ENCODE measurements at places on chromosomes 4 and X. TPM values are rescaled to one million over a fixed set of nuclear protein-coding genes. Genes with fewer than 3 reads are reported as not detected.
A peak's percentile ranks its signal among the peaks of the same experiment; 100 is the strongest.

- no peak for DNase-seq
Measured at GRCh38 chr4:174538876-174539250, 16.6 kb upstream of the HPGD start.

DNA sequence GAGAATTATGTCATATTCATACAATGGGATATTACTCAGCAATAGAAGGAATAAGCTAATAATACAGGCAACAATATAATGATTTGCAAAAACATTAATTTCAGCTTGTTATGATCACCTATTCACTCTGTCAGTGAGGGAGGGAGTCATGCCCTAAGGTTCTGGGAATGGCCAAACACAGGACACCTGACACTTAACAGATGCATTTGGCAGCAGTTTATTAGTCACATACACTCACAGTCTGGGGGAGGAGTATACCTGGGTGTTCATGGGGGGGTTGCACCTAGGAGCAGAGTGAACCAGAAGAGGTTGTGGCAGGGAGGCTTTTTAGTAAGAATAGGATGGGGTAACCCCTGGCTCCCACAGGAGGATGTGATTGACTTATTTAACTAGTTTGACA is 38.3 kb downstream of the SERPINA7 start:
- DNase-seq, result no peak

GRCh38 chrX:102067966-102068723 is 57.3 kb upstream of the TCEAL2 start:
- peak; percentile 0 for DNase-seq

DNA sequence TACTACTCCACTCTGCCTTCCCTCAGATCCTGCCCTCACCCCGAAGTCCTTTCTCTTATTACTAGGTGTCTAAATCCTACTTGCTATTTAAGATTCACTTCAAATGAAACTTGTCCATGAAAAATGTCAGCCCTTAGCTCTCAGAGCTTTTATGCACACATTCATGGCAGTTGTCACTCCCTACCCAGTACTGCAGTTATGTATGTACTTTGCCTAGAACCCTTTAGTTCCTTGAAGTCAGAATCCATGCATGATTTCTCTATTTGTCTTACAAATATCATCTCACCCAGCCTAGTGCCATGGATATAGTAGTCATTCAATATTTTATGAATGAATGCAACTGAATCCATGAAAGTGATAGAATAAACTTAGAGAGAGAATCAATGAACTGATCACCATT is 3.3 kb upstream of the EPGN start:
- no peak for DNase-seq

DNA sequence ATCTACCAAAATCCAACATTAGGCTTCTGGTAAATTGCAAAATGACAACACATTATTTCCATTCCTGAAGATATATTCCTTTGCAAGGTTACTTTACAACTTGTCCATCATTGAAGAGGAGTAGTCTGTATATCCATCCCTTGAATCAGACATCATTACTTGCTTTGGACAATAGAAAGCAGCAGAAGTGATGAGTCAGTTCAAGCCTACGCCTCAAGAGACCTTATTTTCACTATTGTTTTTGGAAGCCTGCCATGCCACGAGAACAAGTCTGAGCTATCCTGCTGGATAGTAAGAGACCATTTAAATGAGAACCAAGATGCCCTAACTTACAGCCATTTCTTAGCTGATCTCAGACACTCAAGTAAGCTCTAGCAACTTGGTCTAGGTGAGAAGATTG is 246.0 kb upstream of the HHIP start:
- DNase-seq, result peak; percentile 92

DNA sequence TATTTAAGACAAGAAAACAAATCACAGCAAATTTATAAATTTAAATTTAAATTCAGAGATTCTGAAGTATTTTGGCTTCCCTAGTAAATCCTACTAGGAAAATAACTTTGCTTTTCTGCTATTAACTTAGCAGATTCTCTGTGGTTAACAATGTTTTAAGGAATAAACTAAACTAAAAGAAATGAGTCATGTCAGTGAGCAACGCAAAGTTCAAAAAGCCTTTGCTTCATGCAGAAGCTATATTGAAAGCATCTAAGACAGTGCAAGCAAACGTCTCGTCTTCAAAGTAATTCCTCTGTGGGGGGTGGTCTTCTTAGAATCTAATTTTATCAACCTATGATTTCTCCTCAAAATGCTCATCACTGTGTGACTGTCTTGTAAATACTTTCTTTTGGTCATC is 30.1 kb downstream of the GABRB1 start:
- peak; percentile 26 for DNase-seq

DNA sequence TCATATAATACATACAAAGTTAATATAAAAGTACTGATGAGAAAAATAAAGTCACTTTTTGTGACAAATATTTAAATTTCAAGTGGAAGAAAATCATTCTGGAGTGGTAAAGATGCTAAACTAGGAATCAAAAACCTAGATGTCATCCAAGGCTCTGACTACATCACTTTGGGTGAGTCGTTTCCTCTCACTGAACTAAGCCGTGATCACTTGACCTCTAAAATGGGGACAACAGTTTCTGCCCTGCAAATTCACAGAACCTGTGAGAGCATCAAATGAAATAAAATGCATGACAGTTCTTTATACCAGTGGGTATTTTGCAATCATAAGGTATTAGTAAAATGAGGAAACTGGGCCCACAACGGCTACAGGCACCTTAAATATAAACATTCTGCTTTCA is 63.8 kb downstream of the PRDM5 start:
- peak; percentile 18 for DNase-seq

DNA sequence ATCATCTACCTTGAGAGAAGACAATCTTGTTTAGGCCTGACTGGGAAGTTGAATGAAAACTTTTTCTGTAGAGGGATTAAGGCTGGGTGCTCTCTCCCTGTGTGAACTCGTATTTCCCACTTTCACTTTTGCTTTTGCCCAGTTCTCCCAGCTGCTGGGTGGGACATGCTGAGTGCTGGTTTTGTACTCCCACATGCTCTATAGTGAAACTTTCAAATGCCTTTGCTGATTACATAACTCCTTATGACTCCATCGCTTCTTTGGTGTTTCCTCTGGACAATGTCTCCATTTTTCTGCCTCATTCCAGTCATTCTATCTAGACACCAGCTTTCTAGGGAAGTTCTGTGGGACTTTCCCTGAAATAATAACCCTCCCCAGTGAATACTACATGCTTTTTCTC is 100.5 kb downstream of the CLNK start:
- DNase-seq, result peak; percentile 21

GRCh38 chrX:17448188-17448587 is 73.2 kb downstream of the NHS start:
- DNase-seq, result no peak

DNA sequence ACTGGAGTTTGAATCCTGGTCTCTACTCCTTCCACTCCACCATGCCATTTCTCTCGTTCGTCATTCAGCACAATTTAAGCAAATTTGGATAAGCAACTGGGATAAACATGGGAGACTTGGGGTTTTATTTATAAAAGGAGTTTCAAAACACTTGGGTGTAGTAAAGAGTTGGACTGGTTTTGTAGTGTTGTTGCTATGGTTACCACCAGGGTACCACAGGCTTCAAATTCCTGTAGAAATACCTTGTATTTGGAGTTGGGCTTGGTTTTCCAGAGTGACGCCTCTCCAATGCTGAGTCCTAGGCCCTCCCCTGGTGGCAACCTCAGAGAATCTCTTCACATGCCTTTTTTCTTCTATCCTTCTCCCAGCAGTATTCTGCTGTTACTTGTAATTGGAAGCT is 27.9 kb upstream of the PHOX2B start:
- DNase-seq, result no peak

- no peak for DNase-seq
Measured at GRCh38 chrX:9345957-9346356, 118.9 kb upstream of the TBL1X start.

DNA sequence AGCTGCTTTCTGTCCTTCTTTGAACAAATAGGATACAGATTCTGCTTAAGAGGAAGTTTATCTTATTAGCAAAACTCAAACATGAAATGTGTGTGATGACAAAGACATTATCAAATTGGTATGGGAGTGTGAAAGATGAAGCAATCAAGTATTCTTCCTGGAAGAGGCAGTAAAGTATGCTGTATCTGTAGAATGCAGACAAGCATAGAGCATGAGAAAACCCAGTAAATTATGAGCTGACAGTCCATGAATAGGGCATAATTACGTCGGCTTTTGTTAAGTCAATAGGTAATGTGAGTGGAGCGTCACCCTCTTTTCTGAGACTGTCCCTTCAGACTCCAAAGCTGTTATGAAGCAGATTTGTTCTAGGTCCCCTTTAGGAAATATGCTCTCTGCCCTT is 458.6 kb upstream of the NWD2 start:
- DNase-seq, result no peak

The SORCS2 gene
- total RNA-seq, result 0.78 TPM

The KLB gene
- not detected for total RNA-seq
